ENCODE measurements at places on chromosomes 5 and 9.

GRCh38 chr9:117184173-117184572 lies 230.7 kb downstream of the ASTN2 start:
- no peak for DNase-seq

DNA sequence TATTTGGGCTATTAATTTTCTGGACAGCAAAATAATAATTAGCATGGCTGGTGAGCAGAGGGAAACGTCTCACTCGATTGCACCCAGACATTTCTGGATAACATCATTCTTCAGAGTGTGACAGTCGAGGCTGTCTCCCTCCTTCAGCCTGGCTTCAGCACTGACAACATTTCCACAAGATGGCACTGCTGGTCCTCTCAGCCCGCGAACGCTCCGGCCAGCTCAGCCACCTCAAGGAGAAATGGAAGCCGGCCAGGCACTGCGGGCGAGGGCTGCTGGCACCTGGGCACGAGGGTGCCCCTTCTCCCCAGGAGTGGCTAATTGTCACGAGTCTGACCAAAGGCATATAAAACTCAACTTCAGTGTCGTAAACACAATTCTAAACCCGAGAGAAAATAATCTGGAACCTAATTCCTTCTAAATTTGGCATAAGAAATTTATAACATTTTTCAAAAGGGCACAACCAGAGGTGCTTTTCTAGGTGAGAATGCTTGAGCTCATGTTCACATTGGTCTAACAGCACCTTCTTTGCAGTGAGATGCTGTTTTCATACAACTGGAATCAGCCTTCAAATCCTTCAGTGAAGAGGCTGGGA lies 65.9 kb downstream of the DAP start:
- DNase-seq = peak; percentile 58

- peak; percentile 87 for DNase-seq
These were observed 30.4 kb downstream of the DUSP1 start for GRCh38 chr5:172740428-172741205.

DNA sequence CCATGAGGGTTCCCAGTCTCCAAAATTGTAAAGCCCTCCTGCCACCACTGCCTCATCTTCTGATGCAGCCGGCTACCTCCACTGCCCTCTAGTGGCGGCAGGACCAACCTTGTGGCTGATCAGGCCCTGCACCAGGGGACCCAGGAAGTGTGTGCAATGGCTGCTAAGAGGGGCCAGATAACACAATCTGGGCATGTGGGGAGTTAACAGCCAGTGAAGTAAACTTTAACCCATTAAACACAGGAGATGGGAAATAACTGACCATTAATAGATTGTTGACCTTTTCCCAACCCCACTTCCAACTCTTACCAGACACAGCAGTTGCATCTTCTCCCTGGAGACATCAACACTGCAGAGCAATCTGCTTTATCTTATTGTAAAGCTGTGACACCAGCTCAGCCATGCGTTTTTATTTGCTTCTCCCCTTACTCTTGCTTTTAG lies 63.3 kb downstream of the FREM1 start:
- peak; percentile 49 for DNase-seq

GRCh38 chr5:3862906-3863305 lies 267.3 kb downstream of the IRX1 start:
- DNase-seq = no peak

DNA sequence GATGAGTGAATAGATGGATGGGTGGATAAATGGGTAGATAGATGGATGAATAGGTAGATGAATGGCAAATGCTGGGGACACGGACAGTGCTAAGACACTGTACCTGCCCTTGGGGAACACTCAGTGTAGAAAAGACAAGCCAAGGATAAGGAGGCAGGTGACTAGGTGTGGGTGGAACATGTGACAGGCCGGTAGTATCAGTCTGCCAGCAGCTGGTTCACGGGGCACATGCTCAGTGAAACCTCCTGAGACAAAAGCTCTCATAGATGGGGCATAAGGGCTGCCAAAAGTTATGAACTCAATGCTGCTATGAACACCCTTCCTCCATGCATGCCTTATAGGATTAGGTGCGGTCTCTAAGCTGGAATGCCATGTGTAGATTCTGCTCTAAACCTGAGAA lies 71.0 kb downstream of the C5orf15 start:
- DNase-seq = no peak

DNA sequence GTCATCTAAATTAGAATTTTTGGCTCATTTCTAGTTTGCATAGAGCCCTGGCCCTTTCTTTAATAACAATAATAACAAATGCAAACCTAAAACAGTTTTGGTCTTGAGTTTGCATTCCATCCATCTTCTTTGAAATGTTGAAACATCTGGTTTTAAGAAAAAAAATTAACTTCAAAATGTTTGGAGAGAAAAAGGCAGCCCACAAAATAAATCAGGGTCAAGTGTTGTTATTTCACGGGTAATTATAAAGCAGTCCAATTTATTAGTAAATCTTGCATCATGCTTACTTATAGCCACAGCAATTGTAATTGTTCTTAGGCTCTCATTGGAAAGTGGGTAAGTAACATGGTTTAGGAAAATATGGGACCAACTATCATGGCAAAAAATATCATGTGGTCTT lies 247.0 kb upstream of the MEF2C start:
- DNase-seq = no peak

DNA sequence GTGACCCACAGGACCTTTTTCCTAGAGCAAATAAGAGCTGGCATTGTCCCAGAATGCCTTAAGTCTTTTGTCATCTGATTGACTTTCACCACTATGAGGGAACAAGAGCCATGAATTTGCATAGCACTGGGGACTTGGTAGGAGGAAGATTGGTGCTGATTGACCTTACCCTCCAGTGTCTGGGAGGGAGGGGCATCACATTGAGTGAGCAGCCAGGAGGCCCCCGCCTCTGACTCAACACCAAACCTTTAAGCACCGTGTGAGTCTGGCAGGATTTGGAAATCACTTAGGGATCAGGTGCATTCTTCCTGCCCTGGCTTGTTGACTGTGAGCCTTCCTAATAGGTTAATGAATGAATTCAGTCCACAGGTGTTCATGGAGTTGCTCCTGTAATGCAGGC lies 40.7 kb downstream of the WNK2 start:
- DNase-seq = no peak

- DNase-seq = no peak
These were observed 253.4 kb downstream of the ARHGAP26 start for GRCh38 chr5:143023411-143024096.

DNA sequence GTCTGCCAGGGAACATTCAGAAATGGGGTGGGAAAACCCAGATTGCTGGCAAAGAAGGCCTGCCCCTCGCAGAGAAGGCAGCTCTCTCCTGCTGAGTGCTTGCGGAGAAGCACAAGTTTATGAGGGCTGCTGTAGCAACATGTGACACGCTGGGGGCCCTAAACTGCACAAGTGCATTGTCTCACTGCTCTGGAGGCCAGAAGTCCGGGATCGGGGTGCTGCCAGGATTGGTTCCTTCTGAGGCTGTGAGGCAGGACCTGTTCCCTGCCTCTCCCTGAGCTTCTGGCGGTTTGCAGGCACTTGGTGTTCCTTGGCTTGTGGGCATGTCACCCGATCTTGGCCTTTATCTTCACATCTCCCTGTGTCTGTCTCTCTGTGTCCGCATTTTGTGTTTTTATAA lies 75.6 kb upstream of the NEURL1B start:
- no peak for DNase-seq

- no peak for DNase-seq
These were observed 26.6 kb downstream of the HMGCS1 start for GRCh38 chr5:43286623-43287022.

GRCh38 chr5:173714551-173715428 lies 98.3 kb upstream of the BOD1 start:
- DNase-seq = no peak

- no peak for DNase-seq
These were observed 14.8 kb downstream of the STXBP1 start for GRCh38 chr9:127626752-127627493.

DNA sequence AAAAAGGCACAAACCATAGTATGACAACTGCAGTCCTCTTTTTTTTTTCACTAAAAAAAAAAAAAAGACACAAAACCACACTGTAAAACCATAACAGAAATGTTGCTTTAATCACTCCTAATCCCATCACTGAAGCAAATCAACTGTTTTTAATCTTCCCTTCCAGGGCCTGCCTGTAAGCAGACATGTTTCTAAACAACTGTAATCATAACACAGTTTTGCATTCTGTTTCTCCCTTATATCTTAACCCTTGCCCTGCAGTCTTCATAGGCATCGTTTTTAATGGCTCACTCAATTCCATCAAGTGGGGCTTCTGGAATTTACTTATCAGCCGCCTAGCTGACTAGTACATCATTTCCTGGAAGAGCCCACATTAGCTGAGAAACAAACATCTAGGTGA lies 111.0 kb upstream of the SLC25A48 start:
- DNase-seq = no peak

GRCh38 chr5:139167063-139167462 lies 31.1 kb downstream of the SIL1 start:
- no peak for DNase-seq

- DNase-seq = no peak
These were observed 370.0 kb downstream of the HINT1 start for GRCh38 chr5:130795037-130795436.

DNA sequence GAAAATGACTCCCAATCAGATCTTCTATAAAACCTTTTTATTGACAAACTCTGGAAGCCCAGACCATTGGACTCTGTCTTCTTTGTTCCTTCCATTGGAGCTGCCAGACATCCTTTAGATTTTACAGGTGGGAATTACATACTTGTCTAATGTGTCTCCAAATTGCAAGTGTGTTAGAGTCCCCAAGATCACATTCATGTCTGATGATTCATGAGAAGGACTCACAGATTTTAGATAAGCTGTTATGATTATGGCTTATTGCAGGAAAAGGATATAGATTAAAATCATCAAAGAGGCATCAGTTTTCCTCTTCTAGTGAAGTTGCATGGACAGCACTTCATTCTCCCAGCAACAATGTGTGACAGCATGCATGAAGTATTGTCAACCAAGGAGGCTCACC lies 70.4 kb downstream of the MUSK start:
- no peak for DNase-seq
